Caco-2 (cell line): ENCODE measurements at places on chromosomes 5 and 9. TPM values are rescaled to one million over a fixed set of nuclear protein-coding genes. Genes with fewer than 3 reads are reported as not detected.
A peak's percentile ranks its signal among the peaks of the same experiment; 100 is the strongest.

Gene SLC1A1
- 43.3 and 53.1 TPM in 2 replicates for total RNA-seq

Gene IL9
- 0.79 TPM in 1 of 2 replicates, not detected in the other for total RNA-seq

Gene FGD3
- 25.7 and 26.6 TPM in 2 replicates for total RNA-seq

Gene TMEM174
- total RNA-seq, result not detected in 2 replicates

- no peak for DNase-seq
These were observed 17.0 kb downstream of the PLPP1 start for GRCh38 chr5:55517804-55518203.

DNA sequence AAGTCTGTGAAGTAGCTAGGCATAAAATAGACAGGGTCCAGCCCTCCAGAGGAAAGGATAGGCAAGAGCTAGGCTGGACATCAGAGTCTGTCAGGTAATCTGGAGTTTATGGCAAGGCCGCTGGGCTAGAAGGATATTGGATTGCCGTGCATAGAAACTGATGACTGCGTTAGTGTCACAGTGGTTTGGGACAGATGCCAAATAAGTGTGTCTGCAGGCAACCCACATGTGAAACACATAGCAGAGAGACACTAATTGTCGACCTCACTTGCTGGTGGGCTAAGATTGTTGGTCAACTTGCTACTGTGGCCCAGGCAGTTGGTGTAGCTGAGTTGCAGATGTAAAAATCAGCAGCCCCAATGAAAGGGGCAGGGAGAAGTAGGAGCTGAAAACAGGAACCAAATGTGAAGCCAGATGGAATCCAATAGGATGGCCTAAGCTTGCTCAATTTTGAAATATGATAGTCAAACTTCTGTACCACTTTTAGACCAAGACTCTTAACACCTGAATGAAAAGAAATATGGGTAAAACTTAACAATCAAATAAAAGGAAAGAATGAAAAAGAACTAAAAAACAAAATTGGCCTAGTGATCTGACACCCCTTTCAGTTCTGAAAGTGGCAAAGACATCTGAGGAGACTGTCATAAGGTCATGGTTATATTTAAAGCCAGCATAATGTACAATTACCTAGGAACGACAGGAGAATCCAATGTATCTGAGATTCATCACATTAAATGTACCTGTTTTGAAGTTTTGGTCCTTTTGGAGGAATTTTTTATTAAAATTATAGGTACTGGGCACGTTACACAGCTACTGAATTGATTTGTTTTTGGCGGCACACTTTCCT, 243.3 kb upstream of the ACTBL2 start:
- DNase-seq, result no peak

GRCh38 chr5:35159370-35159742, 70.9 kb downstream of the PRLR start:
- DNase-seq, result peak; percentile 61

GRCh38 chr5:53368966-53369605, 111.3 kb upstream of the FST start:
- no peak for DNase-seq

DNA sequence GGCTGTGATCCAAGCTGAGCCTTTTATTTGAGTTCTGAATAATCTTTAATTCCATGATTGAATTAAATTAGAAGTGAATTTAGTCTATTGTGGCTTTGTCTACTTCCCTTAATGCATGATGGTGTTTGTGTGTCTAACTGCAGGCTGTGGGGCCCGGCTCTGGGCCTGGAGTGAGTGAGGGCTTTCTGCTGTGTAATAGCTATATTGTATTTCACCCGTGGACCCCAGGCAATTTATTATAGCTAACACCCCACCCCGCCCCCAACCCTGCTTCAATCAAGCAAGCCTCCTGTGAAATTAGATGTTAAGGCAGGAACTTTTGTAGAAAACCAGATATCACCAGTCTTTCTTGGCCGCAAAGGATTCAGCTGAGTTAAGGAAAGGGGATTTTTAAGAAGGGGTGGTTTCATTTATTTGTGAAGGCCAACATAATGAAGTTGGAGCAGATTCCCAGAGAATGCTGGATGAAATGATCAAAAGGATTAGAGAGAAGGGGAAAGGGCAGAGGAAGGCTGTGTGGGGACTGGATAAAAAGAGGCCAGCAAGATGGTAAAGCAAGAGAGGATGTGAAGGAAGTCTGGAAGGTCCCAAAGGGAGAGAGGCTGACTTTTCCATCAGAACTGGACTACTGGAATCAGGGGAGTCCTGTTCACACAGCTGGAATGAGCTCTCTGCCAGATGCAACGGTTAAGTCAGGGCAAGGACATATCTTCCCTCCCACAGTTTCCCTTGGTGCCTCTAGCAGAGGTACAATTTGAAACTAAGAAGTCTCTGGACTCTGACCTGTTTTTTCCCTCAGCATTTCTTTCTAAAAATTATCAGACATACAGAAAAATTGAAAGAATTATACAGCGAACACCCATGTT, 125.3 kb upstream of the SAP30L start:
- DNase-seq, result no peak

- no peak for DNase-seq
These were observed 513.6 kb upstream of the C9orf72 start for GRCh38 chr9:28086881-28087280.

DNA sequence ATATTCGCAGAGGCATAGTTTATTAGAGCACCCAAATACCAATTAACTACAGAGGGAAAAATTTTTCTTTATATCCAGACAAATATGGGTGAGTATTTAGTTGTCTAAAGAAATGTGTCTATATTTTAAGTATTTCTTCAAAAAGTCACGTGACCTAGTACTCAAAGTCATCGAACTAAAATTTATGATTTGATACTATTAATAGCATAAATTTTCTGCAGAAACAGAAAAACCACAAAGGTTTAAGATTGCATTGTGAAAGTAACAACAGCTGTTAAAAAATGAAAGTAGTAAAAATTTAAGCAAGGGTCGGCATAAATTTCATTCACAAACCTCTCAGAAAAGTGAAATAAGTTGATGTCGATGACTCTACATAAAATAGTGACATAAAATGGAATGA, 323.9 kb upstream of the RORB start:
- DNase-seq, result no peak

DNA sequence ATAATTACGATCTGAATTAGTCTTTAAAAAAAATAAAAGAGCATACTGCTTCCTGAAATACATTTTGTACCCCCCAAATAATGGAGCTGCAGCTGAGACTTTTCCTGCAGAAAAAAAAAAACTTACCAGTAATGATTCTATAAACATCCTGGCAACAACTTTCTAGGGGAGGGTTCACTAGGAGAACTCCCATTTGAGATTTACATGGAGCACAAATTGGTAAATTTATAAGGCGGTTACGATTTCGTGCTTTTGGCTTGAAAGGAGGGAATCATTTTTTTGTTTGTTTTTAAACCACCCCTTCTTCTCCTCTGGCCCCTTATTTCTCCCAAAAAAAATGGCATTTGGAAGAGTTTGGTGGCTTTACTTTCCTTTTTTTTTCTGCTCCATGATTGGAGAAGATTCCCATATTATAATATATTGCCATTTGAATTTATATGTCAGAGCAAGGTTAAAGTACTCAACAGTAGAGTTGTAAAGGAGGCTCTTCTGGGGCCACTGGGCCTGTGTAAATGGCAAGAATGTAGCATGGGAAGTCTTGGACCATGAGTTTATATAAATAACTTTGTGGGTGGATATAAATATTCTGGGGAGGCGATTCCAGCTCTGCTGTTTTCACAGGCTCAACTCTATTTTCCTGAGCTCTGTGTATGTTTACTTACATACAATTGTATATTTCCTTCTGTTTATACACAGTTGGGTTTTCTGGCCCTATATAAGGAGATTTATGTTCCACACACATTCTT, 159.9 kb downstream of the CSNK1G3 start:
- DNase-seq, result no peak

GRCh38 chr9:35629597-35629996, 11.4 kb upstream of the CD72 start:
- no peak for DNase-seq

DNA sequence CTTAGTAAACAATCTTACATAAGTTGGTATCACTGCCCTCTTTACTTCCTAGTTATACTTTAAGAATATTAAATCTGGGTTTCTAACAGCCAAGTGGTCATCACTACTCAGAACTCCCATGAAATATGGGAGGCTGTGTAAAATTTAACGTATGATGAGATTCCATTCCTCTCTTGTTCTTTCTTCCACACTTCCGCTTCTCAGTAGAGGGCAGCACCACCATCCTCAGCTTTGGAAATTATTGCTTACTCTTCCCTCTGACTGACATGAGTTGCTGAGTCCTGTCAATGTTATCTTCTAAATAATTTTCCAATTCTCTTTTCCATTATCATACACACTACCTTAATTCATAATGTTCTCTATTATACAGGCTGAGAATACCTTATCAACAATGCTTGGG, 194.0 kb downstream of the RFX3 start:
- DNase-seq, result peak; percentile 26

DNA sequence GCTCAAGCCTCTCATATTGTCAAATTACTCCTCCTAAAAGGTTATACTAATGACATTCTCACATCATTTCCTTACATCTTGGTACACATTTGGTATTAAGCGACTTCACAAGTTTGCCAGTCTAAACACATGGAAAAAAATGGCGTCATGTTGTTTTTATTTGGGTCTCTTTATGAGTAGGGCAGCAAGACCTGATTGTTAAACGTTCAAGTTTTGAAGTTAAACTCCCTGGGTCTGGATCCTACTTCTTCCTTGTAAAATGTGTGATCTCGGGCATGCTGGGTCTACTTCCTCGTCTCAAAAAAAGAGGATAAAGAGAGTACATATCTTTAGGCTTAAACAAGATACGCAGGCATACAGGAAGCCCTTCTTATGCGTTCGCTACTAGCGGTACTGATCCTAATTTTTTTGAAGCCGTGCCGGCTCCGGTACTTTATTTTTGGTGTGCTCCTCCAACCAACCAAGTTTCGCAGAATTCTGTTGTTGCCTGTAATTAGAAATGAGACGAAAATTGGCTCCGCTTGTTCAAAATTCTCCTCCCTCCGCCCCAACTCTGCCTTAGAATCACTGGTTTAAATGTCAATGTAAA, 596 bp upstream of the CDC37L1 start:
- DNase-seq, result no peak

DNA sequence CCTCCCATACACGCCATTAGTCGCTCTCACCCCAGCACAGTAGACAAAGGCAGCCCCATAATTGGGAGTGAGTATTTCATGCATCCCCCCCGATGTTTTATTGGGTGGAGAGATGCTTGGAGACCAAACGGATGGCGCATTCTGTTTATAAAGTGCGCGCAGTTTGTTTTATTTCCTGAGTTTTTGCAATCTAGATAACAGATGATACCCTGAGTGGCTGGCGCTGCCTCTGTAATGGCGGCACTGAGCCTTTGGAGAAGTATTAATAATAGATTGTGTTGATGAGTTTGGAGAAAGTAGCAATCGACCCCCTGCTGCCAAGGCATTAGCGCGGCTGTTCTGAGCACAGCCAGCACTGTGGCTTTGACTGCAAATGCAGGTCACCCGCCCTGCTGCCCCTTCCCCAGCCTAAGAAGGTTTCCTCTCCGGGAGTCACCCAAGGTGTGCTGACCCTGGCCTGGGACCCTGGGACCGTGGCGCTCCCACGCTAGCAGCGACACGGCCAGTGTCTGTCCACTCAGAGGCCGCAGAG, 74.3 kb downstream of the LMX1B start:
- no peak for DNase-seq

DNA sequence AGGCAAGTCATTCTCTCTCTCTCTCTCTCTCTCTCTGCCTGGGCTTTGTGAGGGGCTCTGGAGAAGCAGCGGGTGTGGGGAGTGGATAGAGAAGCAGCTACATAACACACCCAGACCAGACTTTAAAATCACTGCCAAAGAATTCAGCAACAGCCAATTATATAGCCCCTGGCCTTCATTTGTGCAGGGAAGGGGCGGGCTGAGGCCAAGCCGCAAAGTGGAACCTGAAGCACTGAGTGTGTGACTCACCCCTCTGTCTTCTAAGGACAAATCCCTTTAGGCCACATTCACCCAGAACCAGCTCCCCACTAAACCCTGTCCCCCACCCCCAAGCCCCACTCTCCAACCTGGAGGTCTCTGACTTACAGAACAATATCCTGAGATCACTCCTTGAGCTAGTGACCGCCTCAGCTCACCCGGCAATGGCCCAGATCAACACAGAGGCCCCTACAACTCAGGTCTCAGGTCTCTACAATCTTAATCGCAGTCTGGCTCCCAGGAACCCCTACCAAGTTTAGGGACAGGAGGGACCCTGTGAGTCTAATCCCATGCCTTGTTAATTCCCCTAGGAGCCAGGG, 6.0 kb downstream of the B4GALT1 start:
- DNase-seq, result peak; percentile 67

DNA sequence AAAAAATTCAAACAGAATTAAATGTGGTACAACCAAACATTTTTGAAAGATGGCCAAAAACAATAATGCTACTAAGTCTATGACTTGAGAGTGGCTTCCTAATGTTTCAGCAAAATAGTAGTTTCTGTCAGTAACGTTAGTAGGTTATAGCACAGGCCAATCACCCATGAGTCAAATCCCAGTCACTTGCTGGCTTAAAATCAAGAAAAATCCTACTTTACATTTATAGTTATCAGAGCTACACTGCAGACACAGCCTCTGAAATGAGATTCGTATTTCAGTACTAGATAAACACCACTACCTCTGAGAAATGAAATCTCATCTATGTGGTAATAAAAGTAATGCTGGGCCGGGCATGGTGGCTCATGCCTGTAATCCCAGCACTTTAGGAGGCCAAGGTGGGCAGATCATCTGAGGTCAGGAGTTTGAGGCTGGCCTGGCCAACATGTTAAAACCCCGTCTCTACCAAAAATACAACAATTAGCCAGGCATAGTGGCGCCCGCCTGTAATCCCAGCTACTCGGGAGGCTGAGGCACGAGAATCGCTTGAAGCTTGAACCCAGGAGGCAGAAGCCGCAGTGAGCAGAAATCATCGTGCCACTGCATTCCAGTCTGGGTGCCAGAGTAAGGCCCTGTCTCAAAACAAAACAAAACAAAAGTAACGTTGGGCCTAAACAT, 6.1 kb downstream of the ZDHHC21 start:
- DNase-seq, result no peak
